SIG-M5 (cell line): ENCODE measurements at places on chromosomes 3 and 15.

DNA sequence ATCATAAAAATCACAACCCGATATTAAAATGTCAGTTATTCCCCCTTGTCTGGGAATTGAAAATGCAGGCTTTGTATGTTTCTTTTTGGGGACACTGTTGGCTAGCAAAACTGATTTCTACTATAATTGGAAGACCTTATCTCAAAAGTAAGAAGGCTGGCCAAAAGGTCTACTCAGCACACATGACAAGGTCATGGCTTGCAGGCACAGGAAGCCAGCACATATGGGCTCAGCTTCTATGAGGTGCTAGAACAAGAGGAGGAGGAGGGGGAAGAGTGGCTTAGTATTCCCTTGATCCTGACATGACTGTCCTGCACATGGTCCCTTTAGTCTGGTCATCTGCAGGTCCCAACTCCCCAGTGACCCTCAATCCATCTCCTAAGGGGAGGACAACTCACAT, 681.2 kb downstream of the SQOR start:
- DNase-seq: no peak

DNA sequence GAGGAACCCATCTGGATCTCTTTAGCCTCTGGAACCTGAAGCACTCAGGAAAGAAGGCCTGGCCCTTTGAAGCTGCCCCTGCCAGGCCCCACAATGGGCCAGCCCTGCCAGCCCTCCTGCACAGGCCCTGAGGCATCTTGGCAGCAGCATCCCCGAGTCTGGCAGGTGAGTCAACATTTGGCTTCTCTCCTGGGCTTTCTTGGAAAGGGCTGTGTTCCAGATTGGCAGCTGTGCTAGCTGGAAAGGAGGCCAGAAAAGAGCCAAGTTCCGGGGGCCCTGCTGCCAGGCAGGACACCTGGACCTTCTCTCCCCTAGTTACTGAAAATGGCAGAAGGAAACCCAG, 187.2 kb downstream of the SHQ1 start:
- DNase-seq: no peak

GRCh38 chr3:72746430-72747411, 101.5 kb downstream of the SHQ1 start:
- DNase-seq: no peak

DNA sequence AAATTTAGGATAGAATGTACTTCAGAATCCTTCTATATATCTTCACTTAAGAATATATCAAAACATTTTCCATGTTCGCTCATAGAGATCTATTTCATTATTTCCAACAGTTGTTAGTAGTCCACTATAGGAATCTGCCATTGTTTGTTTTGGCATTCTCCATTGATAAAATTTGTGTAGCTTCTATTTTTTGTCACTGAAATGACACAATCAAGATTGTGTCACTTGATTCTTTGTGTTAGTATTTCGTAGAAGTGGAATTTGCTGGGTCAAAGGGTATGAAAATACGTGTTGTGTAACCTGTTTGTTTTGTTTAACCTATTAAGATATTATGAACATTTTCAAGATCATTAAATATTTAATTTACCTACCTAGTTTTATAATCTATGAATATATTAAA, 15.9 kb upstream of the GPR156 start:
- DNase-seq: no peak

- DNase-seq: no peak
Observed at GRCh38 chr3:94210256-94210655, 147.4 kb downstream of the NSUN3 start.
